ENCODE measurements at places on chromosomes 5 and 9.
A peak's percentile ranks its signal among the peaks of the same experiment; 100 is the strongest.

DNA sequence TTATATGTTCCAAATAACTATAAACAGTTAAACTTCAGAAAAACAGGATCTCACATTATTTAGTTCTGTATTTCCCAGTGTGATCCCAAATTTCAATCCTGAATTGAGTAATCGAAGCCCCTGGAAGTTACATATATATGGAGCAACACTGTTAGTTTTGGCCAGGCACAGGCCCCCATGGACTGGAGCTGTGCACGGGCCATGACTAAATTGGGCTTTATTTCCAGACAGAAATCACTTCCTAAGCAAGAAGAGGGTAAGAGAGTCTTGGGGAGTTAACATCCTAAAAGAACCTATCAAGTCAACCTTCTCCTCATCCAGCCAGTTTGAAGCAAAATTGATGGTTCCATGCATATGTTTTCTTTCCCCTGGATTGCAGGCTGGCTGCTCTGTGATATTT lies 393.0 kb downstream of the TMEM167A start:
- DNase-seq, result no peak

GRCh38 chr5:135069016-135069770 lies 35.2 kb upstream of the PITX1 start:
- DNase-seq, result no peak

- no peak for DNase-seq
These were observed 615.7 kb upstream of the ARRDC3 start for GRCh38 chr5:91998774-91999173.

GRCh38 chr5:6995115-6995514 lies 281.9 kb downstream of the TENT4A start:
- no peak for DNase-seq

GRCh38 chr9:23824830-23825591 lies 1.0 kb downstream of the ELAVL2 start:
- DNase-seq, result no peak

DNA sequence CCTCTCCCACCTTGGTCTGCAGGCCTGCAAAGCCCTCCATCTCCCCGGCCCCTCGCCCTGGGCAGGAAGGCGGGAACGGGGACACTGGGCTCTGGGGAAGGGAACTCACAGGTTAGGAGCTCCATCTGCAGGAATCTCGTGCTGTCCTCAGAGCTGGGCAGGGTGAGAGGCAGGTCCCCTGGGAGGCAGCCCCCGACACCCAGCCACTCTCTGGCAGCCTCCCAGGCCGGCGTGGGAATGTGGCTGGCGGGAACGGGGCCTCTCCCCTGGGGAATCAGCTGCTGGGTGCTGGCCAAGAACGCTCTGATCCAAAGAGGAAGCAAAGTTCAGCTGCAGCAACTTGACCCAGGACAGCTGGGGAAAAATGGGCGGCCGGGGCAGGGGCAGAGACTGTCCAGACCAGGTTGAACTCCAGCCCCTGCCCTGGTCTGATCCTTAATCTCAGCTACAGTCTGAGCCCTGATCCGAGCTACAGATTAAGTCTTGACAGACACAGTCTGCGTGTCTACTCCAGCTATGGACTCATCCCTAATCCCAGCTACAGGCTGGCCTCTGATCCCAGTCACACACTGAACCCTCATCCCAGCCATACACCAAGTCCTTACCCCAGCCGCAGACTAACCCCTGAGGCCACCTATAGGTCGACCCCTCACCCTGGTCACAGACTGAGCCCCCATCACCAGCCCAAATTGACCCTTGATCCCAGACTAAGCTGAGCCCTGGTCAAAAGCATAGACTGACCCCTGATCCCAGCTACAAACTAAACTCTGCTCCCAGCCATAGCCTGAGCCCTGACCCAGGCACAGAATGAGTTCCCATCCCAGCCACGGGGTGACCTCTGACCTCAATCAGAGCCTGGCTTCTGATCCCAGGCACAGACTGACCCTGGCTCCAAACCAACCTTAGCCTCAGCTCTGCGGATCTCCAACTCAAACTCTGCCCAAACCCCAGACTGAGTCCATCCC lies 37.3 kb upstream of the EGFL7 start:
- DNase-seq, result no peak

DNA sequence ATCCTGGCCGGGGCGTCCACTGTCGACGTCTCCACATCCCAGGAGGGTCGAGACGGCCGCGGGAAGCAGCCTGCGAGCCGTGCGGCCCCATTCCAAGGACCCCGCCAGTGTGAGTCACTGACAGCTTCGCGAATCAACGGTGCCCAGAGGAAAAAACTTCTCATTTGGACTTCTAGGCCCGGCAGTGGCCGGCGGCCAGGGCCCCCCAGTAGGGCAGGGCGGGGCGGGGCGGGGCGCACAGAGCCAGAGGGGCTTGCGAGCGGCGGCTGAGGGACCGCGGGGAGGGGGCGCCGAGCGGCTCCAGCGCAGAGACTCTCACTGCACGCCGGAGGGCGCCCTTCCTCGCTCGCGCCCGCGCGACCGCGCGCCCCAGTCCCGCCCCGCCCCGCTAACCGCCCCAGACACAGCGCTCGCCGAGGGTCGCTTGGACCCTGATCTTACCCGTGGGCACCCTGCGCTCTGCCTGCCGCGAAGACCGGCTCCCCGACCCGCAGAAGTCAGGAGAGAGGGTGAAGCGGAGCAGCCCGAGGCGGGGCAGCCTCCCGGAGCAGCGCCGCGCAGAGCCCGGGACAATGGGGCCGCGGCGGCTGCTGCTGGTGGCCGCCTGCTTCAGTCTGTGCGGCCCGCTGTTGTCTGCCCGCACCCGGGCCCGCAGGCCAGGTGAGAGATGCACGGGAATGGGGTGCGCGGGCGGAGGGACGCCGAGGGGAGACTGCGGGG lies at the start of gene F2R:
F2R (plus strand) TSS at position 391 of the 720 bp plus-strand sequence; CDS start at position 573, 182 bp downstream.
- DNase-seq, result peak; percentile 81

DNA sequence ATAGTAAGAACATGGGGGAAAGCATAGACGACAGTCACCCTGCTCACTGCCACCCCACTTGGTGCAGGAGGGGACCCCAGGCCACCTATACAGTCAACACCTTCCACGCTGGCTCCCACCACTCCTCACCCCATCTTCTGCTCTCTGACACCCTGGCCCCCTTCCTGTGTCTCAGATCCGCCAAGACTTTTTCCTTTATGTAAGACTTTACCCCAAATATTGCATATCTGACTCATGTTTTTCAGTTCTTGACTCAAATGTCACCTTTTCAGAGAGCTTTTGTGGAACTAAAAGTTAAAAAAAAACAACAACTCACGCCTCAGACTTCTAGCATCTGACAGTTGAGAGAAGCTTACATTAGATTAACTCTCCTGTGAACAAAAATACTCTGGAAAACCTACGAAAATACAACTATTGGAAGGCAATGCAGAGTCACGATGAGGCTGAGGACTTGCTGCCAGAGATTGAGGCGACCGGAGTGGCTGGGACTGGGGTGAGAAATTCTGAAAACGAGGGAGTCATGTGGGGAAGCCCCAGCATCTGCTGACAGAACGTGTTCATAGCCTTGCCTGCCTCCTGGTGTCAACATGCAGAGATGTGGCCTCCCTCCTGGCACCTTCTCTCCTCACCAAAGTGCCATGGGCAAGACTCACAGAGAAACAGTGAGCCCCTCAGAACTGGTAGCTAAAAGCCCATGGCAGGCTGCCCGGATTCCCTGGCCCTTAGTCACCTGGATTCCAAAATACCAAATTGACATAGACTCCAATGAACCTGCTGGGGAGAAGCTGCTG lies 22.4 kb upstream of the FCN2 start:
- DNase-seq, result no peak

GRCh38 chr9:127931092-127931881 lies 710 bp upstream of the PIP5KL1 start:
- DNase-seq, result no peak

DNA sequence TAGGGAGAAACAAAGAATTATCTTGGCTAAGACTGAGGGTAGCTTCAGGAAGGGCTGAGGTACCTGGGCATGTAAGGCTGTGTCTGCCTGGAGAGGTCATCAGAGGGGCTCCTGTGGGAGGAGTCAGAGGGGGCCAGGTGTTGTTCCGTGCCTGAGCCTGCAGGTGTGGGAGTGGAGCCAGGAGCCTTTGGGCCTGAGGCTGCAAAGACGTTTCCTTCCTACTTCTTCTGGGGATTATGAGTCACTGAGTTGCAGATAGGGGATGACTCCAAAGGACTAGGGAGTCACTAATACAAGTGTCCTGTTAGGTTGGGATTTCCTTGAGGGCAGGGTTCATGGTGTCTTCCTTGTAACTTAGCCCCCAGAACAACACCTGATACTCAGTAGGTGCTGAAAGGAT lies 391.1 kb downstream of the ARHGEF28 start:
- DNase-seq, result no peak

DNA sequence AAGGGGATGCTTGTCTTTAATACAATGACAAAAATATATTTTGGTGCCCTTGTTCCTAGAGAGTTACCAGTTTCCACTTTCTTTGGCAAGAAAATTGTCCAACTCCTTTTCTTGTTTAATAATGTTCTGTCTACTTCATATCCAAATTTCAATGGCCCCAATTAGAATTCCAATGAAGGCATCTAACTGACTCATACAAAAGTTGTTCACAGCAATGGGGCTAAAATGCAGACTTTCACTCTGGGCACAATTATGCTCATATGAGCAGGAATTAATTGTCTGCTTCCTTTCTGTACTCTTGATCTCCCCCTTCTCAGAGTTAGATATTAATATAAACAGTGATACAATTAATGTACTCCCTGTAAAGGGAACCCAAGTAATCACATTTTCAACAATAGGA lies 42.1 kb upstream of the ZNF622 start:
- no peak for DNase-seq

GRCh38 chr5:34552686-34553085 lies 103.4 kb upstream of the RAI14 start:
- DNase-seq, result no peak

DNA sequence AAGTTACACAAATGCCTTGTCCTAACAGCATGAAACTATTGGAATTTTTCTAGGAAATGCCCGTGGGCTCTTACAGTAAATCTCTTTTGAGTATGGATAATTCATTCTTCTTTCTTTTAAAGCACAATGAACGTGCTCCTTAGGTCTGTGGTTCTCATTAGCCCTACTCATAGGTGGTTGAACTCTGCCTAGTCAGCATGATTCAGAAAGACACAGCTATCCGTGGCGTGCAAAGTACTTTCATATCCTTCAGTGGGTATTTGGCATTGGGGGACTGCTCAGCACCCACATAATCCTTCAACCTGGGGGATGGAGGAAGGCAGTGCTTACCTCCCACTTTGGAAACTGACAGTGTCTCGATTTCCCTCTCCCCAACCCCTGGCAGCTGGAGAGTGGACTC lies 462.0 kb upstream of the CLINT1 start:
- no peak for DNase-seq

- DNase-seq, result peak; percentile 60
These were observed 29.6 kb upstream of the UBAC1 start for GRCh38 chr9:135990468-135991429.

- no peak for DNase-seq
These were observed 7.6 kb downstream of the LMX1B start for GRCh38 chr9:126621061-126621918.

DNA sequence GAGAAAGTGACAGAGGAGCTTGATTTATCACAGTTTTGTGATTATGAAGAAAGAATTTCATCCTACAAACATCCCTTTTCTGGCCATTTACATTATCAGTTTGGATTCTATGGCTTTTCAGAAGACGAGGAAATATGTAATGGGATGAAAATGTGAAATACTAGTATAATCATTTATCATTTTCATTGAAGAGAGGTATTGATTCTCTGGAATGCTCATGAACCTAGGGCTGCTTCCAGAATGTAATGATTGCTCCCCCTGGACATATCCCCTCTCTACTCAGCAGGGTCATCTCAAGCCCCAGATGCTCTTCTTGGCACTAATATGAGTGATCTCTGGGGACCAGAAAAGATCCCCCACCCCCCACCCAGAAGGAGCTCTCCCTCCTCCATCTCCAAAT lies 106.7 kb upstream of the ZNF618 start:
- DNase-seq, result no peak

- DNase-seq, result no peak
These were observed 1251.4 kb upstream of the CDH6 start for GRCh38 chr5:29942089-29942488.

DNA sequence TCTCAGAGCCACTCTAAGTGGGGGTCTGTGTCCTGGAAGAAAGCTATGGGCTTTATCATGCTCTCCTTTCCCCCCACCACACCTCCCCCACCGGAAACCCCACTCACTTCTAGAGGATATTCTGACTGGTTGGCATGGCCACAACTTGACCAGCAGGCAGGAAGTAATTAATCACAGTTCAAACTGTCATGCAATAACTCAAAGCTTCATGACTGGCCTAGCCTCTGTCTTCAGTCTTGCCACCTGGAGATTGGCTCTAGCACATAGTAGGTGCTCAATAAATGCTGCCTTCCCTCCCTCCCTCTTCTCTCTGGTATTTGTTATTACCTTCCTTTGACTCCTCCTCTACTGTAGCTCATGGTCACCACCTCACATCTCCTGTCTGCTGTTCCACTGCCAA lies 124.7 kb downstream of the GABBR2 start:
- no peak for DNase-seq

- DNase-seq, result no peak
These were observed 97.4 kb downstream of the HOMER1 start for GRCh38 chr5:79416499-79416898.

DNA sequence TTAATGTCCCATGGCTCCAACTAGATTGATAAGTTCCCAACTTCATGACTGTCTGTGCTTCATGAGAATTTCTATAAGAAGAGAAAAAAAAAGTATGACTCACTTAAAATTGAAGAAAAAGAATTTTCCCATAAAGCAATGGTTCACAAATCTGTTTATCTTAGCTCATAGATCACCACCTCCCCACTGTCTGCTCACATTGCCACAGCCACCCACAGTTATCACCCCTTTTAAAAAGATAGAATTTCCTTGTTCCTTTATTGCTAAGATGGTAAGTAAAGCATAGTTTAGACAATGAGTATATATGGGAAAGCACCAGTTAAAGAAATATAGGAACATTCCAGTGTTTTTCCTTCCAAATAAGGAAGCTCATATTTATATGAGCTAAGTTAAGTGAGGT lies 67.1 kb downstream of the ALDH7A1 start:
- DNase-seq, result no peak

DNA sequence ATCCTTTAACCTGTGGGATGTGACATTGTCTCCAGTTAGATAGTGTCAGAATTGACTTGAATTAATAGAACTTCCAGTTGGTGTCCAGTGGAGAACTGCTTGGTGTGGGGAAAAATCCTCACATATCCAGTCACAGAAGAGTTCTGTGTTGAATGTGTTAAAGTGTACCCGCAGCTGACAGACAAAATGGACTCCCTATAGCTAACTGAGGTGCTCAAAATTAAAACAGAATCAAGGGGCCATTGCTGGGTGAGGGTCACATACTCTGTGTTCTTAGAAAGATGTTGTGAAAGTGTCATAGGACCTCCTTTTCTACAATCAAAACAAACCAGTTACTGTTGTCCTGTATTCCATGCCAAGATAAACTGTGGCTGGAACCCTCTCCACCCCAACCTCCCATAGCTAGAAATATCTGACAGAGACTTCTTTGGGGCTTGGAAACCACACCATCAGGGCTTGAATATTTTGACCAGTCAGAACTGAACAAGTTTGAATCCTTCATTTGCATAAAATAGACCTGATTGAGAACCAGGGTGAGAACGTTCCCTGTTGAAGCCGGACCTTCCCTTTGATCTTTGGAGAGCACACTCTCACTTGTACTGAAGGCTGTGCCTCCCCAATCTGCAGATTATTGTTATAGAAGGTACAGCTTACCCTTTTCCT lies 164.0 kb upstream of the ZNF608 start:
- no peak for DNase-seq

- no peak for DNase-seq
These were observed 61.6 kb downstream of the CDH6 start for GRCh38 chr5:31255041-31255440.

- no peak for DNase-seq
These were observed 98.2 kb downstream of the CAMSAP1 start for GRCh38 chr9:135809166-135809565.

GRCh38 chr5:154475591-154476353 lies 2.3 kb downstream of the HAND1 start:
- DNase-seq, result no peak

Measured in CD8-positive, alpha-beta memory T cell (primary cell).